ENCODE measurements at places on chromosomes 12 and 14. TPM values are rescaled to one million over a fixed set of nuclear protein-coding genes. Genes with fewer than 3 reads are reported as not detected.

- no peak for DNase-seq
These were observed 2.1 kb downstream of the CATSPERB start for GRCh38 chr14:91729756-91730155.

GRCh38 chr12:76790564-76791552, 26.9 kb downstream of the ZDHHC17 start:
- no peak for DNase-seq

DNA sequence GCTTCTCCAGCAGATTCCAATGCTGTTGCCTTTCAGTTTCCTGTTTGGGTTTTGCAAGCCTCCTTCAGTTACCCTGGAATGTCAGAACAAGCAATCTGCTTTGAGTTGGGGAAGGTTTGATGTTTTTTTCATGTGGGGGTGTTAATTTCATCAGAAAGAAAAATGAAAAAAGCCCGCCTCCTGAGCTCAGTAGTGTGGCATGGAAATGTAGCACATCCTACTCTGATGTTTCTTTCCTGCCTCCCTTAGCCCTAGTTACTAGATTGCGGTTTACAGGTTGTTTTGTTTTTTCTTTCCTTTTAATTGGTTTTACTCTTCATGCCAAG, 22.6 kb downstream of the IFNG-AS1 start:
- DNase-seq = no peak

The TTLL5 gene
- 17.8 TPM for total RNA-seq

- DNase-seq = no peak
These were observed 5.2 kb upstream of the ACADS start for GRCh38 chr12:120720234-120720986.

DNA sequence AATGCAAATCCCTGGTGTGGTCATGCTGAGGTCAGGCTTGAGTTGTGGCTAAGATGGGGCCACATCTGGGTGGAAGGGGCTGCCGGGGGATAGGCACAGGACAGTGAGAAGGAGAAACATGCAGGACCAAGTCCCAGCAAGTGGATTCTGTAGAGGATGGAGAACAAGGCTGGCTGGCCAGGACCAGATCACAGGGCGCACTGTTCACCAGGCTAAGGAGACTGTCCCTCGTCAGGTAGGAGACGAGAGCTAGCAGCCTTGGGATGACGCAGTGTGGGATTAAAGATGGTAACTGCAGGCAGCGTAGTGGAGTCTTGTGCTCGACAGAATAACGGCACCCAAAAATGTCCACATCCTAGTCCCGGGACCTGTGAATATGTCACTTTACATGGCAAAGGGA, 336.1 kb downstream of the BCL11B start:
- no peak for DNase-seq

DNA sequence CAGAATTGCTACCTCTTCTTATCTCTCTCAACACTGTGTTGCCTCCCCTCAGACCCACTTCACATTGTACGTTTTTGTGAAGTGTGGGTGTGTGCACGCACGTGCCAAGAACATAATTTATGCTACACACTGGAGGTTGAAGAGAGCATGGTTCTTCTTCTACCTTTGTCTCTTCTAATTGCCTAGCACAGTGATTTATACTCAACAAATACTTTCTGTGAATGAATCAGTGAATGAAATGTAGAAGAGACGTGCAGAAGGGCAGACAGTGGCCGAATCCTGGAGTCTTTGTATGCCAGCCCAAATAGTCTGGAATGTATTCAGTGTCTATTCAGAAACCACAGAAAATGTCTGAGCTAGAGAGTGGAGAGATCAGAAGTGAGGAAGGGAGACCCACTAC, 4.6 kb upstream of the SAMD4A start:
- no peak for DNase-seq
